IPS DF 19.7 (cell line): ENCODE measurements at places on chromosomes 12 and 14.

GRCh38 chr12:46571608-46572007 lies 199.0 kb upstream of the SLC38A2 start:
- DNase-seq, result no peak

DNA sequence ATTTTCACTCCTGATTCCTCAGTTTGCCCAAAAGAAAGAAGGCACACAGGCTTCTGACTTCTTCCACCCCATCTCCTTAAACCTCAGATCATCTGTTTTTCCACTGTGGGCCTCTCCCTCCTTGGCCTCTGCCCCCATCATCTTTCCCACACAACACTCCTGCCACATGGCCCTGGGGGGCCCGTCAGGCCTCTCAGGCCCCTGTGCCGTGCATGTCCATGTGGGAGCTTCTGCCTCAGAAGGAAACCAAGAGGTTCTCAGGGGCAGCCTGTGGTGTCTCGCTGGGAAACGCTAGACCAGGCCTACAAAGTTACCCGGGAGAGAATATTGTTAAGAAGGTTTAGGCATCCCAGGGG lies 8.0 kb downstream of the KLHL33 start:
- DNase-seq, result no peak

- DNase-seq, result no peak
Observed at GRCh38 chr14:71783088-71783487, 149.1 kb upstream of the RGS6 start.

DNA sequence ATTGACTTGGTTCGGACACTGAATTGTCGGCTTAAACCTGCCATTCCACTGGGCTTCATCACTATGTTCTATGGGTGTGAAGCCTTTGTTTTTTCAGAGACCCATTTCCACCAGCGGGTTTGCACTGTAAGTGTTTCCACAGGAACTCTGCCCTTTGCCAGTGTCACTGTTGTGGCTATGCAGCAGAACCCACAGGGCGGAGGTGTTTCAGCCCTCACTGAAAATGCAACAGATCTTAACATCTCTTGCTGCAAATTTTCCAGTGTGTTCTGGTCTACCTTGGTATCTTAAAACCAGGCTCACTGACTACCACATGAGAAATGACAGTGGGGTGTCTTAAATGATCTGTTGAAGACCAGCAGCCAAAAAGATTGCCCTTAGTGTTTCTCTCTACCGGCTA lies 21.1 kb downstream of the PRKCH start:
- no peak for DNase-seq

- no peak for DNase-seq
Observed at GRCh38 chr14:85883966-85884365, 354.0 kb downstream of the FLRT2 start.

DNA sequence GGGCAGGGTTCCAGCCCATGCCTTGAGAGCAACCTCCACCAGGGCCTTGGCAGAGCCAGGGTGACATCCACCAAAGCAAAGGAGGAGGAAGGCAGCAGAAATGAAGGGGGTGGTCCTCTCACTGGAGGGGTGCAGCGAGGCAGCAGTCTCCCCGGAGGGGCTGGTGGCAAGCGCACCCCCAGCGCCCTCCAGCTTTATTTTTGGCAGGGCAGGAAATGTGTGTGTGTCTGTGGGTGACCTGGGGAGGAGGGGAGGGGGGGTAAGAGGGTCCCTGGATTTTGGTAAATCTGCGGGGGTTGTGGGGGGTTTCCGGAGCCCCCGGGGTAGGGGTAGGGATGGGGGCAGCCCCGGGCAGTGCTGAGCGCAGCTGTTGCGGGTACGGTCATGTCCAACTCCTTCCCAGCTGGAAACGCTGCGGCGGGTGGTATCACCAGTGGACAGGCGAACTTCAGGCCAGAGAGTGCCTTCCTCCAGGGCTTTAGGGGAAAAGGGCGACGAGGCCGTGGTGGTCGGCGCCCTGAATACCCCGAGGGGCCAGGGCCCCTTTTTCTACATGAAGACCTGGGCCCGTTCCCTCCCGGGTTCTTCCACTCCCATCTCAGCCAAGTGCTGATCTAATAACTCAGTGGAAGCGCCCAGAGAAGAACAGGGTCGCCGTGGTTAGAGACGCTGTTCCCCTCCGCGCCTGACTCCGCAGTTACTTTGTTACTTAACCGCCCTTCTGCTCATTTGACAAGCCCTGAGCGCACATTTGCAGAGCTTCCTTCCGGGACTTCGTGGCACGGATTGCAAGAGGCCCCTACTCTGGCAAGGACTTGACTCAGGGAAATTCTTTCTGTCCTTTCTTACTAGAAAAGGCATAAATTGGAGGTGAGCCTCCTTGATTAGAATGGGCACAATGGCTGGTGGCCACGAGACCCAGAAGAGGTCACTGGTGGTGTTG lies 55.2 kb downstream of the FOS start:
- DNase-seq, result no peak

DNA sequence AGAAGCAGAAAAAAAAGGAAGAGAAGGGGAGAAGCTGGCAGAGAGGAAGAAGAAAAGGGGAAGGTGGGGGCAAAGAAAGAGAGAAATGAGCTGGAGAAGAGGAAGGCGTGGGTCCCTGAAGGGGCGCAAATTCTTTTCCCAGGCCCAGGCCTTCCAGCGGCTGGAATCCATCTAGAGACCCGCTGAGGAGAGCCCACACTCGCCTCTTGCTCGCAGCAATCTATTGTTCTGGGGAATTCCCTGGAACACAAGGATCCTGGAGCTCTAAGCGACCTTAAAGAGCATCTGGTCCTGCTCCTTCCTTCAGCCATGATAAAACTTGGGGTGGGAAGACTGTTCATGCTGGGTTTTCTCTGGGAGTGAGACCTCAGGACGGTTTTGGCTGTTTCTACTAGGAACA lies 41.2 kb upstream of the FKBP4 start:
- DNase-seq, result no peak

GRCh38 chr14:89700801-89701200 lies 253.7 kb downstream of the EFCAB11 start:
- DNase-seq, result no peak

DNA sequence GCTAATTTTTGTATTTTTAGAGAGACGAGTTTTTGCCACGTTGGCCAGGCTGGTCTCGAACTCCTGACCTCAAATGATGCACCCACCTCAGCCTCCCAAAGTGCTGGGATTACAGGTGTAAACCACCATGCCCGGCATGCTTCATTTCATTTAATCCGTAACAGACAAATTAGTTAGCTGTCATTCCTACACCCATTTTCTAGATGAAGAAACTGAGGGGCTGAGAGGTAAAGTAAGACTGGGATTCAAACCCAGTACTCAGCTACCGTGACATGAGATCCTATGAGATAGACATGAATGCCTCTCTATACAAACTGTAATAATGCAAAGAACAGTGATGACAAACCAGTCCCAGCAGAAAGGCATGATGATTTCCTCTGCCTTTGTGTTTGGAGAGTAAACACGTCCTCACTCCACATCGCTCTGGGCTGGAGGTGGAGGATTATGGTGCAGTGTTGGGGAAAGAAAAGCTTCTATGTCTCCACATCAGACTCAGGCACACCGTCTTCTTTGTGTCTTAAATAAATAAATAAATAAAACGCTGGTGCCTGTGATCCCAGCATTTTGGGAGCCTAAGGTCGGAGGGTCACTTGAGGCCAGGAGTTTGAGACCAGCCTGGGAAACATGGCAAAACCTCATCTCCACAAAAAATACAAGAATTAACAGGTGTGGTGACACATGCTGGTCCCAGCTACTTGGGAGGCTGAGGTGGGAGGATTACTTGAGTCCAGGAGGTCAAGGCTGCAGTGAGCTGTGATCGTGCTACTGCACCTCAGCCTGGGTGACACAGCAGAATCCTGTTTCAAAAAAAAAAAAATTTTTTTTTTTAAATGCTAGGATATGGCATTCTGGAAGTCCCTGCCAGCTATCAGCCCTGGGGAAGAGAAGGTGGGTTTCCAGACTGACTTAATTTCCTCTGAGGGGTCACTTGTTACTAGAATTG lies 10.5 kb downstream of the VSX2 start:
- no peak for DNase-seq

DNA sequence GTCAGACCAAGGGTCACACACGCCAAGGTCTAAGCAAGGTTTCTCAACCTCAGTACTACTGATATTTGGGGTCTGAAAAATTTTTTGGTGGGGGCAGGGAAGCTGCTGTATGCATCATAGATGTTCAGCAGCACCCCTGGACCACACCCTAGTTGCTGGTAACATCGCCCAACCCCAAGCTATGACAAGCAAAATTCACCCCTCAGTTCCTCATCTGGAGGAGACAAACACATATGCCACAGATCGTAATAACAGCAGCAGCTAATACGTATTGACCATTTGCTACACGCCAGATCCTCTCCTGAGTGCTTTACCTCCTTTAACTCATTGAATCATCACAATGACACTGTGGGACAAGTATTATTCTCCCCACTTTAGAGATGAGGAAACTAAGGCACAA lies 46.4 kb downstream of the ACTN1 start:
- DNase-seq, result no peak

- no peak for DNase-seq
Observed at GRCh38 chr12:120584343-120585149, 3.3 kb upstream of the POP5 start.

GRCh38 chr14:68527329-68527851 lies 265.5 kb downstream of the ZFP36L1 start:
- DNase-seq, result no peak

DNA sequence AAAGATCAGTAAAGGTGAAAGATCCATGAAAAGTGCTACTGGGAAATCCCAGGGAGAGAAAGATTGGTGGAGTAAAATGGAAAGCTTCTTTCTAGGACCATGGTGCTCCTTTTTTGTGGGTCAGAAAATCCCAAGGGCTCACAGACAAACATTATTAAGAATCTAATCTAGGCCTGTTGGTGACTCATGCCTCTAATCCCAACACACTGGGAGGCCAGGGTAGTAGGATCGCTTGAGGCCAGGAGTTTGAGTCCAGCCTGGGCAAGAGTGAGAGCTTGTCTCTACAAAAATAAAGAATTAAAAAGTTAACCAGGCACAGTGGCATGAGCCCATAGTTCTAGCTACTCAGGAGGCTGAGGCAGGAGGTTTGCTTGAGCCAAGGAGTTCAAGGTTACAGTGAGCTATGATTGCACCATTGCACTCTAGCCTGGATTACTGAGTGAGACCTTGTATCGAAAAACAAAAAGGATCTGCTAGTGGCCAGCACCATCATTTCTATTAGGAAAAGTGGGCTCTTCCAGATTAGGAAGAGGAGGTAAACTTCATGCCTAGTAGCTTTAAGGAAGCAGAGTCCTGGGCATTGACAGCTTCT lies 43.0 kb downstream of the TXNRD1 start:
- DNase-seq, result no peak

- no peak for DNase-seq
Observed at GRCh38 chr14:102508410-102508773, 1.2 kb downstream of the ANKRD9 start.

- DNase-seq, result no peak
Observed at GRCh38 chr12:39392154-39392925, 50.6 kb downstream of the KIF21A start.

DNA sequence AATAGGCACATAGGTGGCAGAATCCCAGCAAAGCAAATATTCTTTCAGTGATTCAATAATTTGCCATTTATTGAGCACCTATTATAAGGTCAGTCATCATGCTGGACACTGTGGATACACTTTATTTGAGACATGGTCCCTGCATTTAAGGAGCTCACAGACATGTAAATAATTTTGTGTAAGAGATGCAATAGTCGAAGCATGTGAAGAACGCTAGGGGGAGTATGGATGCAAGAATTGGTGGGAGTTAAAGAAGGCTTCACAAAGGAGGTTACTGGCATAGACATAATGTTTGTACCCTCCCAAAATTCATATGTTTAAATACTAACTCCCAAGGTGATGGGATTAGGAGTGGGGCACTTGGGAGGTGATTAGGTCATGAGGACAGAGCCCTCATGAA lies 260.6 kb upstream of the GARIN6 start:
- no peak for DNase-seq

- peak; percentile 87 for DNase-seq
Observed at GRCh38 chr12:124786061-124786964, 77.4 kb downstream of the SCARB1 start.

GRCh38 chr12:98799822-98800221 lies 154.7 kb downstream of the APAF1 start:
- DNase-seq, result no peak

- no peak for DNase-seq
Observed at GRCh38 chr12:114628199-114628598, 55.8 kb downstream of the TBX3 start.

DNA sequence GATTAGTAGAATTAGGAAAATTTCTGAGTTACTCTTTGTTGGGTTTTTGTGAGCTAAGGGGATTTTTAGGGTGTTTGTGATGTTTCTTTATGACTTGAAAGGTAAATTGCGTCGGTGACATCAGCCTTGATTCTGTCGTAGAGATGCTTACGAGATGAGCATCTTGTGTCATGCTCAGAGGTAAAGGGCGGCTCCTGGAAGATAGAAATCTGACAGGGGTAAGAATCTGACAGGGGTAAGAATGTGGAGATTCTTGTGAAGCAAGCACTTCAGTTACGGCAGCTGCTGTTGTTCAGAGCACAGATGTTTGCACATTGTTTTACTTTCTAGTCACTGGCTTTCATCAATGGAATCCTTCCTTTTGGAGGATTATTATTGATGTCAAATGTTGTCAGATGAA lies 22.5 kb downstream of the EML1 start:
- DNase-seq, result no peak

GRCh38 chr12:117025481-117026151 lies 73.6 kb downstream of the TESC start:
- no peak for DNase-seq

DNA sequence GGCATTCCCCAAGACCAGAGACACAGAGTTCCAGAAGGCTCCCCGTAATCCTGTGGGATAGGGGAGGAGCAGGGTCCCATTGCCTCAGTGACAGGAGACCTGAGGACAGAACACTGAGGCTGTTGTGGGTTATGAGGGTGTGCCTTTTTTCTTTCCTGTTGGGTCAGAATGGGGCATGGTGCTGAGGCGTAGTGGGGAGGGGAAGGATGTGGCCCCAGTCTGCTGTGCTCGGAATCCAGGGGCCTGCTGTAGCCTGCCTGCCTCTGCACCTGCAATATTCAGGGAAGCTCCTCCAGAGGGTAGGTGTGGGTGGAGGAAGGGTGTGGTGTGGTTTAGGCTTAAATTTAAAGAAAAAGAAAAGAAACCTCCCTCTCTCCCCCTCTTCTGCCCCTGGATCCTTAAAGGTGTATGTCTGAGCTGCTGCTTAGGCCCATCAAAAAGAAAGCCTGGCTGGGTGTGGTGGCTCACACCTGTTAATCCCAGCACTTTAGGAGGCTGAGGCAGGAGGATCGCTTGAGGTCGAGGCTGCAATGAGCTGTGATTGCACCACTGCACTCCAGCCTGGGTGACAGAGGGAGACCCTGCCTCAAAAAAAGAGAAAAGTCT lies 18.7 kb downstream of the PLEKHG3 start:
- DNase-seq, result no peak

DNA sequence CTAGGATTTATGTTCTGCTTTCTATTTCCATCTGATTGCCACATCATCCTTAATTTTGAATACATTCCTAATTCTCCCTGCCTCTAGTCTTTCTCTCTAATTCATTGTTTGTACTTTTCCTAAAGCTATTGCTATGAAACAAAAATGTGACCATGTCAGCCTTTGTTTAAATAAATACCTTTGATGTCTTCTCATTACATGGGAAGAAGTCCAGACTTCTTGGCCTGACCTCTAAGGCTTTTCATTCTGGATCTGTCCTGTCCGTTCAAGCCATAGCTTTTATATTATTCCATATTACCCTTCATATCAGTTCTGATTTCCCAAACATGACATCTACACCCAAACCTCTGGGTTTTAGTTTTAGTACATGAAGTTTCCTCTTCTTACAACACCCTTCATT lies 91.4 kb downstream of the CDK17 start:
- DNase-seq, result no peak
